HTR-8/SVneo (cell line): ENCODE measurements at places on chromosomes 5 and 9.

DNA sequence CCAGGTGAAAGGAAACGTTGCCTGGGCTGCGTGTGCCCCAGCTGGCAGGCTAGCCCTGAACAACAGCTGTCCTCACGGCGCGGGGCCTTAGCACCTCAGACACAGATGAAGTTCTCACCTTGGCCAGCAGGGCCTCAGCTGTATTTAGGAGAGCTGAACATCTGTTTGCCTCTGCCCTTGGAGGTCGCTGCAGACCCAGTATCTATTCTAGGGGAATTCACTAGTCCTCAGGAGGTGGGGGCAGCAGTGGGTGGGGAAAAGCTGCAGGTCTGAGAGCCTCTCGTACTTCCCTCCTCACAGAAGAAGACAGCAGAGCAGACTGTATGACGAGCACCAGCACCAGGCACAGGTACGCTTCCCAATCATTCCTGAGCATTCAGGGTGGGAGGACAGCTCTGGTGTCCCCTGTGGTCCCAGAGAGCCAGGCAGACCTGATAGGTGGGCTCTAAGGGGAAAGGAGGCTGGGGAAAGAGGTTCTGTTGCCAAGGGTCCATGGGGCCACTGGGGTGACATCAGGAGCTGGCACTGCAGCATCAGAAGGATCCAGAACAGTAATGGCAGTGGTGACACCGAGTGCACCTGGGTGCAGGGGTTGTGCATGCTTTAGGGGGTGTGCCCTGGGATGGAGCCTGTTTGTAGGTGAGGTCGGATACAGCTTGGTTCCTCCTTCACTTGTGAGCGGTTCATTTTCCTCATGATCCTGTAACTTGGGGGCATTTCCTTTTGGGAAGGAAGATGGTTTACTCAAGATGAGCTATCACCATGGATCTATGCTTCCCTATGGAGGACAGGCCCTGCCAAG lies 13.8 kb downstream of the CD74 start:
- no peak for DNase-seq

GRCh38 chr5:916441-917293 lies 24.0 kb downstream of the TRIP13 start:
- DNase-seq = no peak

DNA sequence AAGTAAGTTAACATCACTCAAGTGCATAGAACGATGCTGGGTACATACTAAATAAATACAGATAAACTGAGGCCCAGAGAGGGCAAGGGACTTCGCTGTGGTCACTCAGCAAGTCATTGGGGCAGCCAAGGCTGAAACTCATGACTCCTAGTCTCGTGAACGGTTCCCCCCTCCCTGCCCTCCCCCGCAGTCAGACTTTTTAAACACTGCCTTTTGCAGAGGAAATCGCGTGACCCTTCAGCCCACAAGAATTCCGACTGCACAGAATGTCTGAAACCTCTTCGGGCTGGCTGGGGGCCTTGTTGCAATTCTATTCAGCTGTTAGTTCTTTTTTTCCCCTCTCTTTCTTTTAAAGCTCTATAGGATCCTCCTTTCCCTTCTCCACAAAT lies 28.1 kb downstream of the NEK6 start:
- peak; percentile 67 for DNase-seq

DNA sequence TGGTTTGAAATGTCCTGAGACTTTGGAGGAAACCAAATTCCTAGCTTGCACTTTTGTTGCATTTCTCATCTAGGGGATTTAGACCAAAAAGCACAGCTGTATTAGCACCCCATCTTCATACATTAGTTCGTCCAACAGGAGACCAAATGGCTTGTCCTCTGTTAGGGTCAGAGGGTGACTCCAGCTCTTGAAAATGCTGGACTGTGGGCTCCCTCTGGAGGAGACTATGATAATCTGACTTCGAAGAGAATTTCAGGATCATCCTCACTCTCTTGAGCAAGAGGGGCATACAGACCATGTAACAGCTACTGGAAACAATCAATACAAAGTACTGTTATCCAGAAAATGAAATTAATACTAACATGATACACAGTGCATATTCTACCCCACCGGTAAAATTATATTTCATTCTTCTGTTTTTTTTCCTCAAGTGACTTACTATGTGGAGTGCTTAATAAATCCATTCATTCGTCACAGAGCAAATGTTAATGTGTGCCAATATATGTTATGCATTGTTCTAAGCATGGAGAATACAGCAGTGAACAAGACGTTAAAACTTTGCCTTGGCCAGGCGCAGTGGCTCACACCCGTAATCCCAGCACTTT lies 63.7 kb upstream of the PPP2CA start:
- DNase-seq = peak; percentile 75

GRCh38 chr9:75039801-75040200 lies 11.7 kb upstream of the CARNMT1 start:
- DNase-seq = no peak

DNA sequence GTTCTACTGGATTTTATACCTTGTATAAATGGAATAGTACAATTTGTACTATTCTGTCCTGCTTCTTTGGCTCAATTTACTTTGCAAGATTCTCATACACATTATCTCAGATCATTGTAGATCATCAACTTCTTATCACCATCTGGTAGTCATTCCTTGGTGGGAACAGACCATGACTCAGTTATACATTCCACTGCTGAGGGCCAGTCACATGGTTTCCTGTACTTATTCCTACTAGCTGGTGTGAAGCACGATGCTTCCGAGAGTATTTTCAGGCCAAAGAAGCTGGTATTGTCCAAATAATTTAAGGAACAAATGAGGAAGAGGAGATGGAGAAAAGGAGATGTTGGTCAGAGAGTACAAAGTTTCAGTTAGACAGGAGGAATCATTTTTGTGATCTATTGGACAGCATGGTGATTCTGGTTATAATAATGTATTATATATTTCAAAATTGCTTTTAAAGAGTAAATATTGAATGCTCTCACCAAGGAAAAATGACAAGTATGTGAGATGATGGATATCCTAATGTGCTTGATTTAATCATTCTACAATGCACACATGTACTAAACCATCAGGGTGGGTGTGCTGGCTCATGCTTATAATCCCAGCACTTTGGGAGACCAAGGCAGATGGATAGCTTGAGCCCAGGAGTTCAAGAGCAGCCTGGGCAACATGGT lies 124.1 kb downstream of the SYK start:
- DNase-seq = peak; percentile 35

DNA sequence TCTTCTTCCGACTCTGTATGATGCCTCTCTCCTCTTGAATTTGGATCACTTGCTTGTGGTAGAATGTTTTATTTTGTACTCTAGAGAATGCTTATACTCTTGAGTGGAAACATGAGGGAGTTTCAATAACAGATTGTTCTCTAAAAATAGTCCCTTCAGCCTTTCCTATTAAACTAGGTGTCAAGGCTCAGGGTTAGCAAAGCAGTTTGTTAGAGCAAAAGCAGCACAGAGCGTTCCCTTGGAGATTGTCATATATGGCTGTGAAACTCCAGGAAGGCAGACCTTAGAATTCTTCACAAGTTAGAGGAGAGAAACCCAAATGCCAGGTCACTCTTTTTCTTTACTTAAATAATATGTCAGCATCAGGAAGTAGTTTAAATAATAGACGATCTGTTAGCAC lies 33.0 kb downstream of the MAMDC2 start:
- DNase-seq = no peak

- no peak for DNase-seq
Observed at GRCh38 chr9:136058801-136059302, 36.2 kb downstream of the NACC2 start.

DNA sequence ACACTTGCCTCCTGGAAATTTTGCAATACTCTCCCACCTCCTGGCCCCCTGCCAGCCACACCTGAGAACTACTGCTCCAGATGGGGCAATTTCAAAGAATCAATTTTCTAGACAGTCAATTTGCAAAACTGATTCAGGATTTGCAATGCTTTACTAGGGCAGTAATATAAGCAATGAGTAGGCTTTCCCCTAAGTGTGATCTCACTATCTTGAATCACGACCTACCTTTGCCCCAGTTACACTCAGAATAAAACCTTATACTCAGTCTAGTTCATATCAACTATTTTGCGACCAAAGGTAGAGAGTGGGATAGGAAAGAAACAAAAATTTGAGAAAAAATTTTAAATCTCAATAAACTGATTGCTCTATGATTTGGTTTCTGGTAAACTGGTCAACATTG lies 54.4 kb downstream of the DROSHA start:
- no peak for DNase-seq

GRCh38 chr5:5040712-5041111 lies 99.4 kb upstream of the ADAMTS16 start:
- DNase-seq = no peak

- no peak for DNase-seq
Observed at GRCh38 chr9:79877943-79878602, 306.3 kb downstream of the TLE4 start.

GRCh38 chr5:135551593-135552447 lies 16.1 kb upstream of the NEUROG1 start:
- DNase-seq = peak; percentile 73
